ENCODE measurements at places on chromosomes 12 and 14.
A peak's percentile ranks its signal among the peaks of the same experiment; 100 is the strongest.

- DNase-seq = no peak
Observed at GRCh38 chr14:68805414-68805813, 12.5 kb upstream of the ZFP36L1 start.

DNA sequence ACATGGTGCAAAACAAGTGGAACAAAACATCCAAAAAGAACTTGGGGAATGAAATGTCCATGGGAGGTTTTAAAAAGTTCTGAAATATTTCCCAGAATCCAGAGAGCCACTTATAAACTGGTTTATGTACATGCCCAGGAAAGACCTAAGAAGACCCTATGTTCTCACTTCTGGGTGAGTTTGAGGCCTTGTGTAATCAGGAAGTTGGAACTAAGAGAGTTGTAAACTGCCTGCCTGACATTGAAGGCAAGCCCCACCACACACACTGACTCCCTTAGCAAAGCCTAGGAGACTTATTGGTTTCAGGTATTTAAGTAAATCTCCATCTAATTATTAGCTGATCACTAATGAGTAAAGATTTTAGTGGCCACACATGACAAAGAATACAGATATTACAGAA, 142.5 kb downstream of the LRIG3 start:
- DNase-seq = no peak

DNA sequence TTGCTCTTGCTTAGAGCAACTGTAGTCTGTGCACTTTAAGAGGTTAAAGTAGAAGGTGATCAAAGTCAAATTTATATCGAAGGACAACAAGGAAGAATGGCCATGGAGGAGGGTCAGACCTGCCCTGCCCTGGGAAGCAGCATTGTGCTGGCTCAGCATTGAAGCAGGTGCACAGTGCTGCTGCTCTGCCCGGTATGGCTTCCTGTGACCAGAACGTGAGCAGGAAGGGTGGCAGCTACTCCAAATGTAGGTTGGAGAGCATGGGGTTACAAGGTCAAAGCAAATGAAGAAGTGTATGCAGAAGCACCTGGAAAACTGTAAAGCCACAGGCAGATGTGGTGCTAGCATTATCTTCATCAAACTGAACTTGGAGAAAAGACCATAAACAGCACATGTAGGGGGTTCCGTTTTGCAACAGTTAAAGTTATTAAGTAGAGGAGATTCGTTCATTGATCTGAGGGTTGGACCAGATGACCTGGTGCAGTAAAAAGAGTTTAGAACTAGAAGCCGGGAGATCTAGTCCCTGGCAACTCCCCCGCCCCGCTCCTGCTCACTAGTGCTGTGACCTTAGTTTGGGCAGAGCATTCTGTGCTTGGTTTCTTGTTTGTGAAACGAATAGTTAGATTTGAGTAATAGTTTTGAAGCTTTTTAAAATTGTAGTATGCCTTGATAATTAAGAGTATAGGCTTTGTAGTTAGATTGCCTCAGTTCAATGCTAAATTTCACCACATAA, 84.2 kb downstream of the SCN8A start:
- DNase-seq = no peak

GRCh38 chr14:33833706-33834465, 117.0 kb downstream of the EGLN3 start:
- no peak for DNase-seq

- no peak for DNase-seq
Observed at GRCh38 chr12:86349196-86349595, 93.0 kb upstream of the MGAT4C start.

- no peak for DNase-seq
Observed at GRCh38 chr12:87274594-87275245, 754.5 kb downstream of the C12orf50 start.

- no peak for DNase-seq
Observed at GRCh38 chr12:80655751-80656150, 51.7 kb upstream of the MYF6 start.

- DNase-seq = no peak
Observed at GRCh38 chr14:31207287-31207754, 272 bp downstream of the HECTD1 start.

DNA sequence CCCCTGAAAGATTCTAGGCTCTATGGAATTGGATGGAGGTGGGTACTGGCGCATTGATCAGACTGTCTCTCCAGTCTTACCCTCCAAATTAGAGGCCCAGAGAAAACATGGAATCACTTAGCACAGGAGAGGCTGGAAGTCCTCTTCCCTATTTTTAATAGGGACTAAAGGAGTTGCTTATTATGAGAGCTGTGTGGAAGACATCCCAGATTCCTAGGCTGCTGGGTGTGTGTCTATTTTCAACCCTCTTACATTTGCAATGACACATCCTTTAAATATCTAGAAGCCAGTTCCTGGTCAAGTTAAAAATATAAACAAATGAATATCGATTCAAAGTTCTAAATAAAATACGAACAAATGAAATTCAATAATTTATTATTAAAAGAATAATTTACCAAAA, 58.3 kb upstream of the ARID2 start:
- no peak for DNase-seq

- no peak for DNase-seq
Observed at GRCh38 chr14:65548878-65549277, 136.3 kb downstream of the FUT8 start.

DNA sequence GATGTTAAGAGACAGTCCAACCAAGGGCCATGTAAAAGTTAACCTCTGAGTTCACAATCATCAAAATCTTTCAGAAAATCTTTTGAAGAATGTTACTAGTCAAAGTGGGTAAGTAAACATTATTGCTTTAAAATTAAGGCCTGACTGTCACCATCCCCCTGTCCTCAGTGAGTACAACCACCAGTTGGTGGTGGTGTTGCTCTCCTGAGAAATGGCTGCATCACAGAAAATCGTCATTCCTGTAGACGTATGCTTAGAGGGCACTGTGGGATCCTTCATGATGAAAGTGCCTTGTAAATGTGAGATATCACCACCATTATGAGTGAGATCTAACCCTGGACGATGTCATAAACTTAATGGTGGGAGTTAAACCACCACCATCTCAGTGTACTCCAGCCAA, 451.2 kb downstream of the RPS29 start:
- no peak for DNase-seq

- DNase-seq = no peak
Observed at GRCh38 chr12:113697651-113698509, 226.2 kb upstream of the LHX5 start.

DNA sequence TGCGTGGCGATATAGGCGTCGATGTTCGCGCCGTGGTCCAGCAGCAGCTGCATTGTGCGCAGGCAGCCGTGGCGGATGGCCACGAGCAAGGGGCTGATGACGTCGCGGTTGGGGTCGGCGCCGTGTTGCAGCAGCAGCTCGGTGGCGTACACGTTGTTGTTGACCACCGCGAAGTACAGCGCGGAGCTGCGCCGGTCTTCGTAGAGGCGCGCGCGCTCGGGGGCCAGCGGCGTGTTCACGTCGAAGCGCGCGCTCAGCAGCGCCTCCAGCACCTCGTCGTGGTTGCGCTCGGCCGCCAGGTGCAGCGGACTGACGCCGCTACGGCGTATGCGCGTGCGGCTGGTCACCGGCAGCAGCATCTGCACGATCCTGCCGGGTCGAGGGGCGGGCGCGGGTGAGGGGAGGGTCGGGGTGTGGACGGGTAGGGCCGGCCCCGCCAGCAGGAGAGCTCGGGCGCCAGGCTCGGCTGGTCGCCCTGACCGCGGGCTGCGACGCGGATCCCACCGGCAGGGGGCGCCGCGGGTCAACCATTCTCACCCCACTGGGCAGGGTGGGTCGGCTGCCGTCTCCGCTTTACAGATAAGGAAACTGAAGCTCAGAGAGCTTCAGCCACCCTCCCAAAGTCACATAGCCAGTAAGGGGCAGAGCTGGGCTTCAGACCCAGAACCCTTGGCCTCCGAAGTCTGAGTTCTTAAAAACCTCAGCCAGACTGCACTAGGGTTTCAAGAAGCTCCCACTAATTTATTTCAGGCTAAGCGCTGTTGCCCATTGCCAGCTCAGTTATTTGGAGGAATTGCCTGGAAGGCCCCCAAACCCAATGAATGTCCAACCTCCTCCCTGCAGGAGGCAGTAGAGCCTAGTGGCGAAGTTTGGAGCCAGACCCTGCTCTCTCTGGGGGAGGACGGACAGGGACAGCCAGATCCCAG, 12.4 kb downstream of the FAM181A start:
- peak; percentile 81 for DNase-seq

- DNase-seq = peak; percentile 65
Observed at GRCh38 chr14:32826404-32827082, 112.1 kb upstream of the NPAS3 start.
